Caki2 (cell line): ENCODE measurements at places on chromosomes 1 and 21. TPM values are rescaled to one million over a fixed set of nuclear protein-coding genes. Genes with fewer than 3 reads are reported as not detected.

Gene FLG2
- not detected in 2 replicates for total RNA-seq

DNA sequence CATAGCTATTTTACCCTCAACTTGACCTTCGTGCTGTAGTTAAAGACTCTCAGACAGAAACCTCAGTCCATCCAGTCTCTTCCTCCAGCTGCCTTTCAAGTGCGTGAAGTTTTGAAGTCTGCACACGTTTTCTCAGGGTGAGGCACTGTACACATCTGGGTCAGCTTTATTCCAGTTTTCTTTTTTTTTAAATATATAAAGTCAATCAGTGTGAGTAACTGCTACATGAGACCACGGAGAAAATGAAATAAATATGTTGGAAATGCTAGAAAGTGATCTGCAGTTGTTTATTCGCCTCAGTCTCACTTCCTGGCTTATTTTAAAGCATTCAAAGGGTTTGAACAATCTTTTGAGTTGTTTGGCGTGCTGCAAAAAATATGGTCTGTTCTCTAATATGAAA lies 135.7 kb downstream of the ROR1 start:
- DNase-seq = no peak

DNA sequence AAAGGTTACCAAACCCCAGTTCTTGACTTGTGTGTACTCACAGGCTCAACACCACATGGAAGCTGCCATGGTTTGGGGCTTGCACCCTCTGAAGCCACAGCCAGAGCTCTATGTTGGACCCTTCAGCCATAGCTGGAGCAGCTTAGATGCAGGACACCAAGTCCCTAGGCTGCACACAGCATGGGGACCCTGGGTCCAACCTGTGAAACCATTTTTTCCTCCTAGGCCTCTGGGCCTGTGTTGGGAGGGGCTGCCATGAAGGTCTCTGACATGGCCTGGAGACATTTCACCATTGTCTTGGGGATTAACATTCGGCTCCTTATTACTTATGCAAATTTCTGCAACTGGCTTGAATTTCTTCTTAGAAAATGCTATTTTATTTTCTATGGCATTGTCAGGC lies 62.1 kb upstream of the PRRX1 start:
- DNase-seq = no peak

Gene HEYL
- total RNA-seq = 0.12 and 0.98 TPM in 2 replicates

GRCh38 chr1:243885806-243886205 lies 35.8 kb upstream of the AKT3 start:
- DNase-seq = no peak

Gene AMY1B
- total RNA-seq = not detected in 2 replicates

- DNase-seq = no peak
These were observed 49.4 kb upstream of the KIF1B start for GRCh38 chr1:10160907-10161490.

DNA sequence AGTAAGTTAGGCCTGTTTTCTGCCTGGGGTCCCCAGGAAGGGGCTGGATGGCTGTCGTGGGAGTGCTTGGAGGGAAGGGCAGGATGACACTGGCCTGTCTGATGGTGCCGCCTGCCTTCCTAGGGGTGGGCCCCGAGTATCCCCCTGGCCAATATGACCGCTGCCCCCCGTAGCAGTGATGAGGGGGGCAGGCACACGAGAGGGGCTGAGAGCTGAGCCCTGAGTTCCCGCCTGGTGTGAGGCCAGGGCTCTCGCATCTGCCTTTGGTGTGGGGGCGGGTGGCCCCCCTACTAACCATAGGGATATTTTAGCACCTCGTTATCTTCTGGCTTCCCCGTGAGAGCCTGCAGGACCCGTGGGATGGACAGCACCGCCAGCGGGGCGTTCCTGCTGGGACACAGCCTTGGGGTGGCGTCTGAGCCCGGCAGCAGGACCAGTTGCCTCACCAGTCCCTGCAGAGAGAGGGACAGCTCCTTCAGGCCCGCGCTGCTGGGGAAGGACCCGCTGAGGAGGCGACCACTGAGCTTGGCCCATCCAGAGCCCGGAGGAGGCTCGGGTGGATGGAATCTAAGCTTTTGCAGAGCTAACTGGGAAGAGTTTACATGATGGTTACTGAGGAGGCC lies 10.4 kb downstream of the KRTAP10-1 start:
- no peak for DNase-seq

- DNase-seq = no peak
These were observed 8.2 kb upstream of the GJA5 start for GRCh38 chr1:147768582-147768981.

GRCh38 chr1:58932859-58933598 lies 149.2 kb upstream of the JUN start:
- DNase-seq = peak; percentile 88

DNA sequence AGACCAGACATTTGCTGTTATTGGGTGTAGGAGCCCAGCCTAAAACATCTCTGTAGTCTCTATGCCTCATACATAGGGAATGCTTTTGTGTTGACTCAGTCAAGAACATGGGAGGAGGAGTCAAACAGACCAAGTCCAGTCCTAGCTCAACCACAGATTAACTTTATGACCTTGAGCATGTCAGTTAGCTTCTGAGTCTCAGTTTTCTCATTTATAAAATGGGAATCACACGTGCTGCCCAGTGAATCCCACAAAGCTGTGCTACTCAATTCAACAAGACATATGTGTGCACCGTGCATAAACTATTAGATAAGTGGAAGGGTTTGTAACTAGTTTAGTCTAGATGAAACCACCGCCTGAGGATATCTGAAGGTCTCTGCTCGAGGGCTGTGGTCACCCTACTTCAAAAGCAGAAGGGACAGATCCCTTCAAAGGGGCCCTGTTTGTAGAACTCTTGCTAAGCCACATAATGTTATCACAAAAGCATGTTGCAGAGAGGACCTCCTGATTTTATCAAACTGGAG lies 109.5 kb upstream of the NFIA start:
- DNase-seq = peak; percentile 2

DNA sequence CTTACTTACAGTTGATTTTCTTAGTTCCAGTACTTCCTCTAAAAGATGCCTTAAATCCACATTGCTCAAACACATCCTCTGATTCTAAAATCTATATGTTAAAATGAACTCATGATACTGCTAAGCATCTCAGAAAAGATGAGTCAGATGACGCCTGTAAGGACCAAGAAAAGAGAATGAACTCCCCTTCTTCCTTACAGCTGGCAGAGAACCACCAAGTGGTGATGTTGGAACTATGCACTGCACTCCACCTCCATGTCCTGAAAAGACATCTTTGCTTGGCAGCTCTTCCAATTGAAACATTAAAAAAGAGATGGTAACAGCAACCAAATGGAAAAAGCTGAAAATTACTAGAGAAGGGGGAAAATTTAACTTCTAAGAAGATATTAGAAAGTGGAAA lies 648.8 kb downstream of the PTPRC start:
- no peak for DNase-seq

Gene TAS1R1
- not detected in 2 replicates for total RNA-seq

Gene UBASH3A
- not detected in 2 replicates for total RNA-seq

DNA sequence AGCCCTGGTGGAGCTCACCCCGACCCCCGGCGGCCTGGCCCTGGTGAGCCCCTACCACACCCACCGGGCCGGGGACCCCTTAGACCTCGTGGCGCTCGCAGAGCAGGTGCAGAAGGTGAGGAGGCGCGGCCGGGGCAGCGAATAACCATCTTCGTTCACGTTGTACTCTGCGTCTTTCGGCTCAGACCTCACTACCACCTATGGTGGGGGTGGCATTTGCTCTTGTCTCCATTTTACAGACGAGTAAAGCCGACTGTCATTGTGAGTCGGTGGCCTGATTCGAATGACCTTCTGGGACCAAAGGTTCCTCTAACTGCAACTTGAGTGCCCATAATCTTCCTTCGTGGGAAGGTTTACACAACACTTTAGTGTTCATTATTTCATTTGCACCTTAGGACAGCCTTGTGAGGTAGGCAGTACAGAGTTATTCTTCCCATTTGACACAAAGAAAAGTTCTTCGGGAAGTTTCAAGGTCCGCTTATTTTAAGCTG lies 506 bp downstream of the C1orf50 start:
- no peak for DNase-seq

Gene CLIC6
- total RNA-seq = not detected in 2 replicates

Gene U2AF1
- 127 and 207 TPM in 2 replicates for total RNA-seq

Gene KLHDC7A
- total RNA-seq = 14.4 and 16.3 TPM in 2 replicates

GRCh38 chr21:46515109-46515508 lies 56.4 kb downstream of the DIP2A start:
- DNase-seq = no peak

GRCh38 chr1:108813326-108813725 lies 43.6 kb downstream of the AKNAD1 start:
- no peak for DNase-seq

- no peak for DNase-seq
These were observed 102.2 kb downstream of the CASZ1 start for GRCh38 chr1:10694274-10694632.

Gene S100B
- not detected in 2 replicates for total RNA-seq

Gene DISC1
- 0.91 and 3.5 TPM in 2 replicates for total RNA-seq

DNA sequence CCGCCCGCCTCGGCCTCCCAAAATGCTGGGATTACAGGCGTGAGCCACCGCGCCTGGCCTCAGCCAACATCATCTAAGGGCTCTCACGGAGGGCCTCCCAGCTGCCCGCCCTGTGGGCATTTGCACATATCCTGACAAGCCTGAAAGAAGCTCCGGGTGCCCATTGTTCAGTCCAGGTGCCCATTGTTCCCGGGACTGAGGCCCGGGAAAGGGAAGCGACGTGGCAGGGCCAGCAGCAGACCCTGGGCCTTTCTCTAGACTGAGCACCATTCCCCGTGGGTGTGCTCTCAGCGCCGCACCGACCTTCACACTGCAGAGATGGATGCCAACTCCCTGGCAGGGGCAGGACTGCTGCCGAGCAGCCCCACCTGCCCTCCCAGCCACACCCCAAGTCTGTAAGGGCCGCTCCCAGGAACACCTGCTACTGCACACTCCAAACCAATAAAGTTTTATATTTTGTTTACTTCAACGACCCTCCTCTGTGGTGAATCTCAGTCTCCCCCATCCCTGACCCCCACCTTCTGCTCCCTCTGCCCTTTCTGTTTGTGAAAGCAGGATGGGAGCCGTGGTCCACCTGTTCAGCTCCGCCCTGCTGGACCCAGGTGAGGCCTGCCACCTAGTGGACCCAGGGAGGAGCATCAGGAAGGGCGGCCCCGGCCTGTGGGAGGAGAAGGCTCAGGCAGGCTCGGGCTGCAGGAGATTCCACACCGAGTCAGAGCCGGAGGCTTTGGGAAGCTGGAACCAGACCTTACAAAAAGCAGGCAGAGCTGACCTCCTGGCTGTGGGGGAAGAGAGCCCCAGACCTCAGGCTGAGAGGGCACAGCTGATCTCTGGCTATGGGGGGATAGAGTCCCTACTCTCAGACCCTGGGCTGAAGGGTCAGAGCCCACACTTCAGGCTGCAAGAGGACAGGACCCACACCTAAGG lies 1.1 kb upstream of the TMEM82 start:
- peak; percentile 61 for DNase-seq

DNA sequence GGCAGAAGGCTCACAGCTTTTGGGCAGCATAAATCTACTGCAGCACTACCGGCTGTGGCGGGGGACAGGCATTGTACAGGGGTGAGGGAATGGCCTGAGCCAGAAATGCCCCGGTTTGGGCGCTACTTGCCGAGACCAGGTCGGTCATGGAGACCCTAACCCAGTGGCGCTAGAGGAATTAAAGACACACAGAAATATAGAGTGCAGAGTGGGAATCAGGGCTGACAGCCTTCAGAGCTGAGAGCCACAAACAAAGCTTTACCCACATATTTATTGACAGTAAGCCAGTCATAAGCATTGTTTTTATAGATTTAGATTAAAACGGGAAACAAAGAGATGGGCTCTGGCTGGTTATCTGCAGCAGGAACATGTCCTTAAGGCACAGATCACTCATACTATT lies 101.8 kb downstream of the POU2F1 start:
- DNase-seq = no peak

DNA sequence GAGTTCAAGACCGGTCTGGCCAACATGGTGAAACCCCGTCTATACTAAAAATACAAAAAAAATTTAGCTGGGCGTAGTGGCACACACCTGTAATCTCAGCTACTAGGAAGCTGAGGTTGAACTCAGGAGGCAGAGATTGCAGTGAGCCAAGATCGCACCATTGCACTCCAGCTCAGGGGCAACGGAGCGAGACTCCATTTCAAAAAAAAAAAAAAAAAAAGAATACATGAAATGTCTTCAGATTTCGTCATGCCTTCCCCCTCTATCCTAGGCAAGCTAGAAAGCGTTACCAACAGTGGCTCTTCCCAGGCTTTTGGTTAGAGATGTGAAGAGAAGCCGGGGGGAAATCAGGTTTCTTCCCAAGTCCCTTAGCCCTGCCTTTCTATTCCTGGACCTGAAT lies 3.6 kb downstream of the TFF1 start:
- DNase-seq = no peak

DNA sequence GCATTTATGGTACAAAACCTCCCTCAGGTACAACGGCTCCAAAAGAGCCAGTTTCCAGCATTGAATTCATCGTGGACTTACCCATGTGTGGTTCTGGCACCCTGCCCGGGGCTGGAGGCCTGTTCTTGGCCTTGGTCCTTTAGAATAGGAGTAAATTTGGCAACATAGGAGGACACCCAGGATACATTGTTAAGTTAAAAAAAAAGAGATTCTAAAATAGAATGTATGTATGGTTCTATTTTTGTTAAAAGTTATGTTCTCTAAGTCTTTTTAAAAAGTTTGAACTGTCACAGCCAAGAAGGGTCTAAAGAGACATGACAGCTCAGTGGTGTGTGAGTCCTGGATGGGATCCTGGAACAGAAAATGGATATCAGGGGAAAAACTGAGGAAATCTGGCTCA lies 25.9 kb downstream of the EPHX1 start:
- no peak for DNase-seq

GRCh38 chr1:90671251-90671650 lies 45.9 kb downstream of the BARHL2 start:
- DNase-seq = no peak

GRCh38 chr1:234925440-234926263 lies 203.0 kb downstream of the TOMM20 start:
- peak; percentile 98 for DNase-seq

DNA sequence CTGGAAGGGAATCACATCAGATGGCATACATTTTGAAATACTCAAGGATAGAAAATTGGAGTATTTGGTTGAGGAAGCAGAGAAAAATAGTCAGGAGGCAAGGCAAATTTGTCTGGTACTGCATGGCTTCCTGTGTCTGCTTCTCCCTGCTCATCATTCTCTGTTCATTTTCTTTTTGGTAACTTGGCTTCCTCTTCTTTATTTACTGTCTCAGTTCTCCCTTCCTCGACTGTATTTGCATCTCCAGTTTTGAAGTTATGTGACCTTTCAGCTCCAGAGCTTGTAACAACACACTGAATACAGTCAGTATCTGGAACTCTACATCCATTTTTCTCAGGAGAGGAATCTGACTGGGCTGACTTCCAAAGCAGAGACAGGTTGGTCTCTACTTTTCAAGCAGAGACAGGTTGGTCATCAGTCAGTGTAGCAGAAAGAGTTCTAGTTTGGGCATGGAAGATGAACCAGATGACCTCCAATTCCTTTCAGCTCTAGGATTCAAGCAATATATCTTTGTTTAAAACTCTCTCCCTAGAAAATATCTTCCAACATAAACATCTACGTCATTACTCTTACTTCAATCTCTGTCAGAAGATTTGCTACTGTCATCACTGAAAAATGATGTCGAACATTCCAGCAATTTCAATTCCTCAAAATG lies 571.2 kb downstream of the ADGRL2 start:
- DNase-seq = peak; percentile 46
